ENCODE measurements at places on chromosomes 4 and X. TPM values are rescaled to one million over a fixed set of nuclear protein-coding genes. Genes with fewer than 3 reads are reported as not detected.

GRCh38 chr4:146462251-146462650 is 59.5 kb downstream of the SLC10A7 start:
- no peaks in the 10 kb centered on the region for H3K36me3 ChIP-seq
- H3K4me1 ChIP-seq, result no peaks in the 10 kb centered on the region
- H3K27me3 ChIP-seq, result no peaks in the 10 kb centered on the region
- DNase-seq, result no peak
- no peak overlapping the region for H3K4me3 ChIP-seq
- no peak overlapping the region for H3K27ac ChIP-seq

DNA sequence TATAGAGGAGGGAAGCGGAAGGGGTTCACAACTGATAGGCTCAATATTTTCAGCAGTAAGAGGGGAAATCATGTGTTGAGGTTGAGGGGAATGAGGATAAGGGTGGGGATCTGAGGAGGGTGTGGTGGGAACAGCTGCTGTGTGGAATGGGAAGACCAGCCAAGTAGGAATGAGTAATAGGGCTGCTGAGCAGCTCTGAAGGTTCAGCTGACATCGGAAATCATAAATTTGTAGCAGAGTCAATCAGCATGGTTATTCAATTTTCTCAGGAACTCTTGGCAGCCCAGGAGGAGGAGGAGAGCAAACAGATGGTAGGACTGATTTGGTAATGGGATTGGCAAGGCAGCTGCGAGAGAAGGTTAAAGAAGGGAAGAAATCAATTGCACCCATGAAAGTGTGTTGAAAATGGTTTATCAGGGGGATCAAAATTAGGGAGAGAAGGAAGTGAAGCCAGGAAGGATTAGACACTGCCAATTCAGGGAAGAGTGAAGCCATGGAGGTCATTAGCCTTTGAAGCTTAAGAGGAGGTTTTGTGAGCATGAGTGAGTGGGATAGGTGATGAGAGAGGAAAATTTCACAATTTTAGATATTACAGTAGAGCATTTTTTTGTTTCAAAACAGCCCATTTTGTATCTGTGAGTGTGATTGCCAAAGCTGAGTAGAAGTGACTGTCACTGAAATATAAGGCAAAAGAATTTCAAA is 82.6 kb downstream of the PCDH7 start:
- no peaks in the 10 kb centered on the region for H3K27me3 ChIP-seq
- H3K27ac ChIP-seq, result no peak overlapping the region
- no peak overlapping the region for H3K4me3 ChIP-seq
- no peaks in the 10 kb centered on the region for H3K4me1 ChIP-seq

DNA sequence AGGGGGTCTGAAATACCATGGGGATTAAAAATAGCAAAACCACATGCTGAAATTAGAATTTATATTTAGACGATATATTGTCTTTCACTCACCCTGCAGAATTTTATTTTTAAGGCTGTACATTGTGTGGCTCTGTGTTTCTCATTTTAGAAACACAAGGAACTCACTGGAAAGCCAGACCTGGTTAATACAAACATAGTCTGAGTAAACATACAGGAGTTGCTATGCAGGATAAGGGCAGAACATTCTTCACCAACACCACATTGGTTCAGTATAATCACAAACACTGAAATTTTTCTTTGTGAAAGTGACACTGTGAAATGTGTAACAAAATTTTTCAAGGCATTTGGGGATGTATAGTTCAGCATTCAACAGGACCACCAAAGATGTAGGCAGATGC is 115.5 kb downstream of the ARX start:
- no peaks in the 10 kb centered on the region for H3K36me3 ChIP-seq
- no peak overlapping the region for H3K4me3 ChIP-seq
- DNase-seq, result no peak
- H3K27ac ChIP-seq, result no peak overlapping the region
- peaks cover 13% of the 10 kb centered on the region for H3K4me1 ChIP-seq

- H3K36me3 ChIP-seq, result no peaks in the 10 kb centered on the region
- H3K4me3 ChIP-seq, result no peak overlapping the region
- H3K27me3 ChIP-seq, result no peaks in the 10 kb centered on the region
- H3K4me1 ChIP-seq, result no peaks in the 10 kb centered on the region
- DNase-seq, result no peak
Measured at GRCh38 chrX:18031726-18032375, 170.8 kb upstream of the RAI2 start.

DNA sequence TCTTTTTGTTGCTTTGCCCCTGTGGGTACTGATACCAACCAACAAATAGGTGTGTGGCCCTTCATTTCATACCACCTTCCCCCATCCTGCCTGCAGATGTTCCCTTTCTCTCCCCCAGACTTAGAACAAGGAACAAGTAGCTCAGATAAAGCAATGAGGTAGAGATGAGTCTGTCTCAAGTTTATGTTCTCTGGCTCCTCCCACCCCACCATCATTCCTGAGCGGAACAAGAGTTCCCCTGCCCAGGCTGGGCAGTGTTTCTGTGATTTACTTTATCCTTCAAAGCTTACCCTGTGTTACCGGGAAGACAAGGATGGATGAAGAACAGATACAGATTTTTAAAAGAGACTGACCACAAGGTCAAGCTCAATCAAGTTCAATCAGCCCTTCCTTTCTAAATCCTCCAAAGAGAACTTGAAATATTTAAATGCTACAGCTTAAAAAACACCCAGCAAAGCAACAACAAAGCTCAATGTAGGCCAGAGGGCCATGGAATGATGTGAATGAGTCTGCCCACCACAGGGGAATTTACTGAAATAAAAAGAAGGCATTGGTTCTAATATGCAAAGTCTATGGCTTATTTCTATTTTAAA is 80.1 kb upstream of the UCP1 start:
- DNase-seq, result no peak
- H3K4me1 ChIP-seq, result peaks cover 39% of the 10 kb centered on the region
- H3K27me3 ChIP-seq, result no peaks in the 10 kb centered on the region
- H3K4me3 ChIP-seq, result no peak overlapping the region

DNA sequence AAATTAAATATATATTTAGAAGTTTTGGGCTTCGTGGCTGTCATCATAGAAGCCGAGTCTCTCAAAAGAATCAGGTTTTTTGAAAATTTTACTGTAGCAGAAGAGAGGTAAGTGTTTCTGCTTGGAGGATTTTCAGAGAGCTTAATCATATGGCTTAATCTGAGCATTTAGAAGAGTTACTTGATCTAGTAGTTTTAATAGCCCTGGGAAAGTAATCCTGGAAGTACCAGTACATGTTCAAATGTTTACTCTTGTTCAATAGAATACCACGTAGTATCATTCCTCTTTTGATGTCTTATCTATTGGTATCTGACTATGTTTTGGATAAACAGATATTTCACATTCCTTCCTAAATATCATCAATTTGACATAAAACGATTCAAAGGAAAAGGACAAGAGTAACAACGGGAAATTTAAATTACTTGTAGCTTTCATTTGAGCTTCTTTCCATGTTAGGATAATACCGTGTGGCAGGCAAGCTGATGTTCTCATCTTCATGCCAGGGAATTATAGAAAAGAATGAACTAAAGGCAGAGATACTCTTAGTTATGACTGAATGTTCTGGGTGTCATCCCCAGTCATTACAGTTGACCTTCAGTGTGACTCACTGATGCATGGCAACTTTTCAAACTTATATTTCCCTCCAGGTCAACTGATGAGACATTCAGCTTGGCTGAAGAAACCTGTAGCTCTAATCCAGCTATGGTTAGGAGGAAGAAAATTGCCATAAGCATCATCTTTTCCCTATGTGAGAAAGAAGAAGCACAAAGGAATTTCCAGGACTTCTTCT is 89.8 kb downstream of the FNIP2 start:
- H3K27ac ChIP-seq, result no peak overlapping the region
- H3K4me1 ChIP-seq, result no peaks in the 10 kb centered on the region
- H3K27me3 ChIP-seq, result no peaks in the 10 kb centered on the region
- no peak overlapping the region for H3K4me3 ChIP-seq
- H3K36me3 ChIP-seq, result peaks cover 55% of the 10 kb centered on the region
- peak; percentile 16 for DNase-seq

DNA sequence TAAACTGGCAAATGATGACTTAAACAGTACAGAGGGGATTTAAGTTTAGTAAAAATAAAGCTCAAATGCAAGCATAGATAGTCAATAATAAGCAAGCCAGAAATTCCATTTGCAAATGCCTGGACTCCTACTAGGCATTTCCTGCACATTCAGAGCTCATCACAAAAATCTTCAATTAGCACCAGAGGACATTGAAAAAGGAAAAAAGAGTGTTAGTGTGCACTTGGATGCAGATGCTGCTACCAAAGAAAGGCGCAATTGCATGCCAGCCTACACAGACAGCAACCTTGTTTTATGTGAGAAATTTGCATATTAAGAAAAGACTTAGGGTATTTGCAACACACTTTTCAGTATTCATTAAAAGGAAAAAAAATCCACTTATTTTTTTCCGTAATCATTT is 282.1 kb downstream of the GRIA2 start:
- H3K36me3 ChIP-seq, result no peaks in the 10 kb centered on the region
- no peaks in the 10 kb centered on the region for H3K4me1 ChIP-seq
- H3K27ac ChIP-seq, result no peak overlapping the region
- no peak for DNase-seq
- H3K27me3 ChIP-seq, result no peaks in the 10 kb centered on the region

- no peak overlapping the region for H3K4me3 ChIP-seq
- no peak overlapping the region for H3K27ac ChIP-seq
- no peak for DNase-seq
- peaks cover 8% of the 10 kb centered on the region for H3K4me1 ChIP-seq
Measured at GRCh38 chr4:26013629-26014028, 99.6 kb downstream of the SMIM20 start.

DNA sequence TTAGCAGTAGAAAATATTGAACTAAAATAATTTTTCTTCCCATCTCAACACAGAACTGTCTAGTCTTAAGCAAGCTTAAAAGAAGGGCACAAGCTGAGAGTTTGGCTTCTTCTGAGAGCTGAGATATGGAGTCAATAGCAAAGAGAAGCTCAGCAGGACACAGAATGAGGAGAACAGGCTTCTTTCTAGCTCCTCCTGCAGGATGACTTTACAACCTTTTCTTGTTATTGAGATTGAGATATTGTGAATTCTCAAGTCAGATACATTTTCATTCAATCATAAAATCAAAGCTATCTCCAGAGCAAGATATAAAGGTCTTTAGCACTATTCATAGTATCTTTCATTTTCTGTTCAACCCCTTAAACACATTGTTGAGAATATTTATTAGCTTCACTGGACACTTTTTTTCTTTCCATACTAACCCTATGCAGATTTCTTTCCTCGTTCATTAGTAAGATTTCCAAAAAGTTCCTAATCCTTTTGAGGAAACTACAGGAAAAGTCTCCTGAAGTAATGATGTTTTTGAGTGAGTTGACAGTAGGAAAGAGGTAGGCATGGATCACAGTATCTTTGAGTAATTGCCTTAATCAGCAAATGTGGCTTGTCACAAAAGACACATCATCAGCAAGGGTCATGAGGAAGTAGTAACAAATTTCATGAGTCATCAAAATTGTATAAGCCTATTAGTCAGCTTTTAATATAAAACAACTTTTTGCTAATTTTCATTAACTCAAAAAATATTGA is 17.8 kb upstream of the CXCL3 start:
- no peak overlapping the region for H3K4me3 ChIP-seq
- H3K4me1 ChIP-seq, result no peaks in the 10 kb centered on the region
- H3K36me3 ChIP-seq, result no peaks in the 10 kb centered on the region
- H3K27me3 ChIP-seq, result no peaks in the 10 kb centered on the region

- H3K4me3 ChIP-seq, result no peak overlapping the region
- H3K36me3 ChIP-seq, result no peaks in the 10 kb centered on the region
- DNase-seq, result no peak
- H3K4me1 ChIP-seq, result no peaks in the 10 kb centered on the region
- H3K27ac ChIP-seq, result no peak overlapping the region
Measured at GRCh38 chrX:9164086-9164485, 130.2 kb upstream of the FAM9B start.

GRCh38 chr4:21467551-21467950 is 481.0 kb downstream of the KCNIP4 start:
- H3K36me3 ChIP-seq, result no peaks in the 10 kb centered on the region
- no peaks in the 10 kb centered on the region for H3K27me3 ChIP-seq
- H3K4me3 ChIP-seq, result no peak overlapping the region
- H3K4me1 ChIP-seq, result no peaks in the 10 kb centered on the region
- DNase-seq, result no peak

DNA sequence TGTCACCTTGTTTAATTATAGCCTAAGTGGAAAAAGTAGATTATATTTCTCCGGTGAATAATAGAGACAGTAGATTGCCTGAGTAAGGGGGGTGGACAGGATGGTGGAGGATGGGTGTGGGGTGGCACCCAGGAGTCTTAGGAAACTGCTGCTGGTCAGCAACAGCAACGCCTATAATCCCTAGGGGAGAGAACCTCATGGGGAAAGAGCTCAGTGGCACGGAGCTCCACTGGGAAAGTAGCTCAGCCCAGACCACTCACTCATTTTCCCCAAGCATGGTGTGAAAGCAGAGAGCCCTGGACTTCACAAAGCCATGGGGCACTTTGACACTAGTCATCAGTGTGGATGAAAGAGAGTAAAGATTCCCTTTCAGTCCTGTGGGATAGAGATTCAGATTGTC is 31.1 kb downstream of the METTL14 start:
- H3K4me3 ChIP-seq, result no peak overlapping the region
- no peaks in the 10 kb centered on the region for H3K27me3 ChIP-seq
- H3K27ac ChIP-seq, result no peak overlapping the region
- DNase-seq, result no peak
- H3K4me1 ChIP-seq, result no peaks in the 10 kb centered on the region

GRCh38 chr4:4362991-4363697 is 23.8 kb upstream of the NSG1 start:
- H3K27ac ChIP-seq, result no peak overlapping the region
- H3K4me1 ChIP-seq, result no peaks in the 10 kb centered on the region

DNA sequence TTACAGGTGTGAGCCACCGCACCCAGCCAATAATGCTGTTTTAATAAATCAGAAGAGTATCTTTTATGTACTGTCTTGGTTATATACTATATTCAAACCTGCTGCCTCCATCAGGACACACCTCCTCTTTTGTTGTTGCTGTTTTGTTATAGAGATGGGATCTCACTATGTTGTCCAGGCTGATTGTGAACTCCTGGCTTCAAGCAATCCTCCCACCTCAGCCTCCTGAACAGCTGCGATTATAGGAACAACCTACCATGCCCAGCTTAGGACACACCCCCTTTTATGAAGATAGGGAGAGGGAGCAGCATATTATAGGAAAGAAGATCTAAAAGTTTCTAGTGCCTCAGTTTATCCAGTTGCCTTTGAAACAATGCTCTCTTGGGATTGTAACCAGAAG is 62.2 kb upstream of the RAB33B start:
- no peak overlapping the region for H3K27ac ChIP-seq
- no peak for DNase-seq
- peaks cover 25% of the 10 kb centered on the region for H3K36me3 ChIP-seq
- H3K4me3 ChIP-seq, result no peak overlapping the region

- no peaks in the 10 kb centered on the region for H3K4me1 ChIP-seq
- DNase-seq, result no peak
- no peaks in the 10 kb centered on the region for H3K27me3 ChIP-seq
Measured at GRCh38 chr4:150501009-150501727, 80.8 kb upstream of the MAB21L2 start.

Gene RAB9B
- 0.04 TPM for total RNA-seq

Gene NXF2
- not detected for total RNA-seq

Gene DCHS2
- total RNA-seq, result not detected

Gene PLXNB3
- 1.2 TPM for total RNA-seq

Gene ARX
- total RNA-seq, result not detected

Gene PRRG1
- 4.5 TPM for total RNA-seq

Gene SPANXA1
- not detected for total RNA-seq

Gene PRDM8
- not detected for total RNA-seq

Gene CT45A5
- total RNA-seq, result not detected

Gene VEGFC
- total RNA-seq, result not detected

Gene CYBB
- total RNA-seq, result not detected

Gene IGBP1
- 59.3 TPM for total RNA-seq

Gene OTUD6A
- not detected for total RNA-seq
